Gastroesophageal sphincter (tissue), 4 donors: ENCODE measurements at places on chromosomes 5 and 9.

DNA sequence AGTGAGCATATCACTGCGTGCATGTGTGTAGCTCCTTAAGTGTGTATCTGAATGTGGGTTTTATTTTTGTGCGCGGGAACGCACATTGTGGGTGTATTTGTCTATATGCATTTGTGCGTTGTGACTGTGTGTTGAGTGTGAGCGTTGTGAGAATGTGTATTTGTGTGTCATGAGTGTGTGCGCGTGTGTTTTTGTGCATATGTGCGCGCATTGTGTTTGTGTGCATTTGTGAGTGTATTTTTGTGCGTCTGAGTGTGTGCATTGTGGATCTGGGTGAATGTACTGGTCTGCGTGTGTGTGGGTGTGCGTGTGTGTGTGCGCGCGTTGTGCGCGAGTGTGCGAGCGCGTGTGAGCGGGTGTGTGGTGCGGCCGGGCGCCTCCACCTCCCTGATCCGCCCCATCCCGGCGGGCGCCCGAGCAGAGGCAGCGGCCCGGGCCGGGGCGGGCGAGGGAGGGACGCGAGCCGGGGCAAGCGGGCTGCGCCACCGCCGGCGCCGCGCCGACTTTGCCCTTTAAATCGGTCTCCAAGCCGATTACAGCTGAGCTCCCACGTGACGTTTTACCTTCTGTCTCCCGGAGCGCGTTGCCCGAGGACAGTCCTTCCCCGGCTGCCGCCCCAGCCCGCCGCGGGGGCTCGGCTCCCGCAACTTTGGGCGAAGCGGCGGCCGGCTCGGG, at the start of gene RASGRF2:
Gene RASGRF2 (plus strand): TSS at position 596 of the 675 bp plus-strand sequence. CDS start 376 bp downstream, outside the sequence.
- ATAC-seq: peak; percentile 46

- ATAC-seq: peak; percentile 11
Measured at GRCh38 chr5:132272311-132273210, 15.1 kb downstream of the PDLIM4 start.

DNA sequence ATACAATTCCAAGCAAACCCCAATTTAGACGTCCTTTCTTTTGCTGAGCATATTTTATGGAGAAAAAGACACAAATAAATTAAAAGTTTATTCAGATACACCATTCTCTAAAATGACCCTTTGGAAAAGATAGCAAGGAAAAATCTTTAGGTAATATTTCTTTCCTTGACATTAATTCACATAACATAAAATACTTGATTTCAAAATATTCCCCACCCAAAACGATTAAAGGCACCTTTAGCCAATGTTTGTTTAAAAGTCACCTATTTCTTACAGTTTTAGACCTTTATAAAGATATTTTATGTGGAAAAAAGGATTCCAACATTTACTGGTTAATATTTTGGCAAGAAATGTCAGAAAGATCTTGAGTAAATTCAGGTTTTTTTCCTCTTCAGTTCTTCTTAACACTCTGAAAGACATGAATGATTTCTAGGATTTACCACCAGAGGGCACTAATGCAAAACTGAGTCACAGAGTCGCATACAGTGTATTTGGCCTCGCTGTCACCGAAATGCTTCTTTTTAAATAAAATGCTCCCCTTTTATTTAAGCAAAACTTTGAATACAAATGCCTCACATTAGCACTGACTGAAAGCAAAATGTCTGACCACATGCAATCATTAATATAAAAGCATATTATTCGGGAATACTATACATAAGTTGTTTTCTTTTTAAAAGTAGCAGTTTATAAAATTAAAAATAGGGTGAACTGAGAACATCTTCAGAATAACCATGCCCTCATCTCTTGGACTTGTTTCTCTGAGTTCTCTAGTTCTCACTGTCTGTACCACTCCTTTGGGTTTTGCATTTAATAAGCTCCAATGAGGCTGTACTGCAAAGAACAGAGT, 122.5 kb downstream of the SLC1A3 start:
- peak; percentile 60 for ATAC-seq

- ATAC-seq: no peak
Measured at GRCh38 chr9:133378408-133378962, 2.3 kb downstream of the STKLD1 start.

DNA sequence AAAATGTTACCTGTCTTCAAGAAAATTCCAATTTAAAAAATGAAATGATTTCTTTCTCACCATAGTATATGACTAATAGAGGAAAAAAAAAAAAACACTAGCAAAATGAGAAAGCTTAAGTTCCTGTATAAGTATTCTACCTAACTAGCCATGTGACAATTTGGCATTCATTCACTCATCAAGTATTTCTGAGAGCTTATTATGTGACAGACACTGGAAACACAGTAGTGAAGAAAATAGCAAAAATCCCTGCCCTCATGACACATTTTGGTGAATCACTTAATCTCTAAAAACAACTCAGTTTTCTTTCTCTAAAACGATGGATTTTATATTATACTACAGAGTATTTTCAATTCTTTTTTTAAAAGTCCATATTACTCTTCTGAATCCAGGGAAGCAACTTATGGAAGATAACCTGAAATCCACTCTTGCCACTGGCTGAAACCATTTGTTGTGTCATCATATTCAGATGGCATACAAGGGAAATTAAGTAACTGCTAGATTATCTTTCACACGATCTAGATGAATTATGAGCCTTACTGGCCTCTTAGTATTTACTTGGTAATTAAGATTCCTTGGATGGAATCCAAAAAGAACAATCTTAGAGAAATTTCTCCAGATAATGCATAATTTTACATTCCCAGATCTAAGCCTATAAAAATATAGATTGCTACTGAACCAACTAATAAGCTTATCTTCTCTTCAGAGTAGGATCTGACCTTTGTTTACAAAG, 5.5 kb downstream of the PTBP3 start:
- no peak for ATAC-seq
